Left renal pelvis (tissue), 4 donors: ENCODE measurements at places on chromosomes 7 and 10.

DNA sequence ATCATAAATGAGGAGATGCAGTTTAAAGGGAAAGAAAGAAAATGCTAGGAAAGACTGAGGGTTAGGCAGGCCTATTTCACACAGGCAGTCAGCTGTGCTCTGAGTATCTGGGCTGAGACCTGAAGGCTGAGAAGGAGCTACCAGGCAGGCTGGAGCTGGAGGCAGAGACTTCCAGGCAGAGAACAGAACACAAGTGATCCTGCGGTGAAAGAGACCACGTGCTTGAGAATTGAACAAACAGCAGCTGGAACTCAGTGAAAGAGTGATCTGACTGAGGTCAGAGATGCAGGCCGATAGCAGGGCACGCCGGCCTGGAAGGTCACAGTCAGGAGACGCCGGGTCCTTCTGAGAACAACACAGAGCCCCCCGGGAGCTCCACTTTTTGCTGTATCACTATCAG is 147.8 kb downstream of the ADAM12 start:
- no peak for DNase-seq

- peak; percentile 48 for DNase-seq
Observed at GRCh38 chr10:58384544-58384998, 639 bp upstream of the TFAM start.

DNA sequence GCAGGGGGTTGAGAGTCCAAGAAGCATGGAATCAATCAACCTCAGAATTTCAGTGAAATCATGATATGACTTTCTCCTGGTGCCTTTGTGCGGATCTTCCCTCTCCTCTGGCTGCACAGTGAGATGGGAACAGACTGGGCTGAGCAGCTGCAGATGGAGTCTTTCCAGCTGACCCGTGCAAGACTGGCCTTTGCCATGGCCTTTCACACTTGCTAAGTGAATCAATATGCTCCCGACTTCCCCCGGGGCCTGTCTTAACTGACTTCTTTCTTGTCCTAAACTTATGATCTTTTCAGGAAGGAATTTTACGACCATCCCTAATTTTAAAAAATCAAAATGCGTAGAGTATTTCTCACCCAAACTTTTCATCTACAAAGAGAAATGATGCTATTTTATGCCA is 469.9 kb downstream of the GALNT17 start:
- peak; percentile 26 for DNase-seq

GRCh38 chr7:26388256-26388655 is 96.6 kb downstream of the SNX10 start:
- DNase-seq, result no peak

DNA sequence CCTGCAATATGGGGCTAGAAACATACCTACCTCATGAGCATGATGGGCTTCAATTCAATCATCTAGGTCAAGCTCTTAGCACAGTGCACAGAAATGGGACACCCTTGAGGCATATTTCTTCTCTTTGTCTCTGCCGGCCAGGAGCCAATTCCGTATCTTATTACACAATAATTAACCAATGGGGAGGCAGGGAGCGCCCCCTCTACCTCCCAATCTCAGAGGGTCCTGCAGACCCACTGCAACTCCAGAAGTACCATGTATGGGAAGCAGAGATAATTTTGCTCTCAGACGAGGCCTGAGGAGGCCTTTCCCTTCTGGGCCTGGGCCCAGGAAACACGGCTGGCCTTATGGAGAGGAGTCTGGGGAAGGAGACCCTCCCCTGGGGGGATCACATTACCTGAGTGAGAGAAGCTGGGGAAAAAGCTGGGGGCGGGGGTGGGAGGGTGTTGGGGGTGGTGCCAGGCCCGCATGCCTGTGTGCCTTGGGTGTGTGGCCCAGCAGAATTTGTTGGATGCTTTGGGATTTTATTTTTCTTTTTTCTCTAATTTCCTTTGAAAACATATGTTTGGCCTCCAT is 155.5 kb downstream of the UBE2H start:
- DNase-seq, result no peak

GRCh38 chr10:119079599-119080520 is 757 bp downstream of the EIF3A start:
- peak; percentile 51 for DNase-seq

GRCh38 chr7:90749262-90749661 is 153.1 kb downstream of the CDK14 start:
- no peak for DNase-seq
